ENCODE measurements at places on chromosomes 2 and 18. TPM values are rescaled to one million over a fixed set of nuclear protein-coding genes. Genes with fewer than 3 reads are reported as not detected.

DNA sequence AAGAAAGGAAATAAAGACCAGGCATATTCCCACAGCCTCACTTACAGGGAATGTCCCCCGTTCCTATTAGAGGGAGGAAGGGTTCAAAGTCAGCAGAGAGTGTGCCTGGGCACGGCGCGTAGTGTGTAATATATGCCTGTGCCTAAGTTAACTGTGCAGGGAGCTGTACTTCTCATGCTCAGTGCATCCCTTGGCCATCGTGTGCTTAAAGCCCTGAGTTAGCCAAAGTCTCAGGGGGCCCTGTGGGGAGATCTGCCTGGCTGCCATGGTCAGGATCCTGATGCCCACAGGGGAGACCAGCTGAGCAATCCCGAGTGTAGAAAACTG is 48.4 kb downstream of the TEX51 start:
- H3K4me1 ChIP-seq: no peaks in the 10 kb centered on the region
- H3K27ac ChIP-seq: no peak overlapping the region
- DNase-seq: no peak
- H3K4me3 ChIP-seq: no peak overlapping the region
- peaks cover 2% of the 10 kb centered on the region for H3K27me3 ChIP-seq
- H3K36me3 ChIP-seq: no peaks in the 10 kb centered on the region

- H3K4me3 ChIP-seq: no peak overlapping the region
- H3K27ac ChIP-seq: peak overlapping the region; percentile 35
- peaks cover 56% of the 10 kb centered on the region for H3K4me1 ChIP-seq
- DNase-seq: no peak
- no peaks in the 10 kb centered on the region for H3K27me3 ChIP-seq
These were observed 12.4 kb upstream of the CHRNA1 start for GRCh38 chr2:174776675-174777074.

- H3K4me1 ChIP-seq: no peaks in the 10 kb centered on the region
- no peaks in the 10 kb centered on the region for H3K27me3 ChIP-seq
- no peak overlapping the region for H3K27ac ChIP-seq
- no peak overlapping the region for H3K4me3 ChIP-seq
- no peaks in the 10 kb centered on the region for H3K36me3 ChIP-seq
- no peak for DNase-seq
These were observed 94.5 kb upstream of the TMEM178A start for GRCh38 chr2:39571111-39571731.

GRCh38 chr2:43540021-43540779 is 55.6 kb downstream of the THADA start:
- H3K27me3 ChIP-seq: no peaks in the 10 kb centered on the region
- peaks cover 15% of the 10 kb centered on the region for H3K36me3 ChIP-seq
- H3K4me1 ChIP-seq: peaks cover 16% of the 10 kb centered on the region
- H3K27ac ChIP-seq: no peak overlapping the region

Gene DYSF
- 4.7 TPM for total RNA-seq

DNA sequence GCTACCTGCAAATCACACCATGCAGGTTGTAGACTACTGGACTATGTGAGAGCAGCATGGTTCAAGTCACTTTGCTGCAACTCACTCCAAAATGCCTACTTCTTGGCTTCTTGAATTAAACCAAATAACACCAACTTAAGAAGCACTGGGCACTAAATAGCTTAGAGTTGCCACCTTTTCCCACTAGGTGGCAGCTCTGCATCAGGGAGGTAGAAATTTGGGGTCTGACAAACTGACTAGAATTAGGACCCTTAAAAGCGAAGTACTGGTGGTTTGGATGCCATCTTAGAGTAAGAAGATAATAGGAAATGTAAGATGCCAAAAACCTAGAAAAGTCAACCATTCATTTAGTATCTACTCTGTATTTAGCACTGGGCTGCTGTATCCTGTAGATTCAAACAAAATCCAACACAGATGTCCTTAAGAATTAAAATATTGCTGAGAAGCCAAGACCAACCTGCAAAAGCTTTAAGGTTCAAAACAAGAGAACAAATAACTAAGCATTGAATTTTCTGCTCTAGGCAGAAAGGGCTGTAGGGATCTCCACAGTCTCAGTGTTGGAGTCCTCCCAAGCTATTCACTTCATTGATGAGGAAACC is 65.5 kb downstream of the CCBE1 start:
- no peaks in the 10 kb centered on the region for H3K27me3 ChIP-seq
- no peak overlapping the region for H3K27ac ChIP-seq
- H3K36me3 ChIP-seq: no peaks in the 10 kb centered on the region
- no peak for DNase-seq
